ENCODE measurements at places on chromosomes 7 and 10.
A peak's percentile ranks its signal among the peaks of the same experiment; 100 is the strongest.

- no peak for DNase-seq
Observed at GRCh38 chr7:17029150-17029549, 147.4 kb upstream of the AGR3 start.

GRCh38 chr7:119684763-119685162 is 588.2 kb upstream of the KCND2 start:
- no peak for DNase-seq

- DNase-seq = no peak
Observed at GRCh38 chr7:16989811-16990413, 108.1 kb upstream of the AGR3 start.

DNA sequence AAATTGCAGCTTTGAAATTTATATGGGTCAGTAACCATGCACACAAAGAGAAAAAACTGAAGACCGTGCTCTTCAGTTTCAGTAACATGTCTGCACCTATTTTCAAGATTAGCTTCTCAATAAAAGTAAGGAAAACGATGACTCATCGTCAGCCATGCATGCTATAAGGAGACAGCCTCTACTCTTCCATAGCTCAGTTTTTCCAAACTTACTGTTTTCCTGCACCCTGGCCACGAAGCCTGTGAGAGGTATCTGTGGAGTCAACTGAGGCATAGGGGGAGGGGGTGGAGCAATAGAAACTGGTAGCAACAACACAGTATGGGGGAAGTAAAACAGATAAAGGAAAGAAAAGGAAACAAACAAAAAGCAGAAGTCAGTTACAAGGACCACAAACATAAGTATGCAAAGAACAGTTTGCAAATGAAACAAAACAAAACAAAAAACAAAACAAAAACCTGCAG is 58.0 kb downstream of the PDSS1 start:
- no peak for DNase-seq

GRCh38 chr10:99304862-99305229 is 24.3 kb upstream of the CNNM1 start:
- no peak for DNase-seq

DNA sequence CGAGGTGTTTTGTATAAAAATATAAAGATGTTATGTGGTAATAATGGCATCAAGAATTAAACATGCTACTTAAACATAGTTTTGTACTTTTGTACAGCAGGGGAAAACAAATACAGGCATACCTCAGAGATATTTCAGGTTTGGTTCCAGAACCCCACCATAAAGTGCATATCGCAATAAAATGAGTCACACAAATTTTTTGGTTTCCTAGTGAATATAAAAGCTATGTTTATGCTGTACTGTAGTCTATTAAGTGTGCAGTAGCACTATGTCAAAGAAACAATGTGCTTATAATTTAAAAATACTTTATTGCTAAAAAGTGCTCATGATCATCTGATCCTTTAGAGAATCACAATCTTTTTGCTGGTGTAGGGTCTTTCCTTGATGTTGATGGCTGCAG is 17.8 kb downstream of the LRRTM3 start:
- DNase-seq = no peak

GRCh38 chr10:58477122-58477521 is 35.5 kb upstream of the BICC1 start:
- no peak for DNase-seq

GRCh38 chr10:132961787-132962622 is 19.6 kb upstream of the CFAP46 start:
- DNase-seq = peak; percentile 24

DNA sequence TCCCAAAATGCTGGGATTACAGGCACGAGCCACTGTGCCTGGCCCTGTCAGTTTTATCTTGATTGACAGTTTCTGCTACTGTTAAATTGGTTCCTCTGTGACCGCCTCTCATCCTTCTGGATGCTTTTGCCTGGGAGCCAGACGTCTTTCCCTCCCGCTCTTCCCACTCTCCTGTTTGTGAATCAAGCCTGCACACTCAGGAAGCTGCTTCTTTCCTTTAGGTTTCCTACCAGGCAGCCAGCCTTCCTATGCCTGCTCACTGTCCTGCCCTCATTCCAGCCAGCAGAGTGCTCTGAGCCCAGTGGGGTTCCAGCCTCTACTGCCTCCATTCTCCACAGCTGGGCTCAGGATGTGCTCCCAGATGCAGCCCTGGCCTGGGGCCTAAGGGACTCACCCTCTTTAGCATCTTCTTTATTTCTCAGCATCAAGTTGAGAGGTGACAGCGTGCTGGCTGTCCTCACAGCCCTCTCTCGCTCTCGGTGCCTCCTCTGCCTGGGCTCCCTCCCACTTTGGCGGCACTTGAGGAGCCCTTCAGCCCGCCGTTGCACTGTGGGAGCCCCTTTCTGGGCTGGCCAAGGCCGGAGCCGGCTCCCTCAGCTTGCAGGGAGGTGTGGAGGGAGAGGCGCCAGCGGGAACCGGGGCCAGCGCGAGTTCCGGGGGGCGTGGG is 5.1 kb downstream of the SH2D4B start:
- DNase-seq = no peak

DNA sequence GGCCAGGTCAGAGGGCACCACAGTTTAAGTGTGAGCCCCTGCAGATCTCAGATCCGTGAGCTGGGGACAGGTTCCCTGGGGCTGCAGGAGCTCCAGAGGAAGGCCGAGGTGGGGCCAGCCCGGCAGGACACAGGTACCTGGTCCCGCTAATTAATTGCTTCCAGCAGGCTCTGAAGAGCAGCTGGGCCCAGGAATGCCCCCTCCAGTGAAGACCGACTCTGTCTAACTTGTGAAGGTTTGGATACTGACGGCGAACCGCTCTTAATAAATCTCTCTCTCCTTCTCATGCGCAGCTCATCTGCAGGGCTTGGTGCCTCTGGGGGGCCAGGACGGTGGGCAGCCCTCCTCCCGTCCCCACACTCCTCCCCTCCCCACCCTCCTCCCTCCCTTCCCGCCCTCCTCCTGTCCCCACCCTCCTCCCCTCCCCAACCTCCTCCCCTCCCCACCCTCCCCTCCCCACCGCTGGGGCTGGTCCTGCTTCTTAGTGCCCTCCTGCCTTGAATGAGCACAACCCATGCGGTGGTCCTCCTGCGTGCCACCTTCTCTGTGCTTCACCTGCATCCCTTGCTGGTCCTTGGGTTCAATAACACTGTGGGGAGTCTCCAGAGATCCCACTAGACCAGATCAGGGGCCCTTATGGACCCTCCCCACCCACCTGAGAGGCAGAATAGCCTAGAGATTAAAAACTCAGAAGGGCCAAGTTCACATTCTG is 38.3 kb downstream of the PDGFA start:
- no peak for DNase-seq

DNA sequence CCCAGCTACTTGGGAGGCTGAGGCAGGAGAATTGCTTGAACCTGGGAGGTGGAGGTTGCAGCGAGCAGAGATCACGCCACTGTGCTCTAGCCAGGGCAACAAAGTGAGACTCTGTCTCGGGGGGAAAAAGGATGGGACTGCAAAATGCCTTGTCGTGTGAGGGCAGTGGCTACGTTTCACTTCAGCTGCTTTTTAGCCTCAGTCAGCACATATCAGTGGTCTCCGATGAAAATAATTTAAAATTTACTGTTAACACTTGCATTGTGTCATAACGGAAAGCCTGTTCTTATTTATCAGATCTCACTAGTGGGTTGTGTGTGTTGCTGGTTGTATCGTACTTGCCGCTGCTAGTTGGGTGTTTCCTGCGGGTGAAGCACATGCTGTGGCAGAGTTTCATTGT is 61.9 kb downstream of the RBM33 start:
- DNase-seq = no peak

DNA sequence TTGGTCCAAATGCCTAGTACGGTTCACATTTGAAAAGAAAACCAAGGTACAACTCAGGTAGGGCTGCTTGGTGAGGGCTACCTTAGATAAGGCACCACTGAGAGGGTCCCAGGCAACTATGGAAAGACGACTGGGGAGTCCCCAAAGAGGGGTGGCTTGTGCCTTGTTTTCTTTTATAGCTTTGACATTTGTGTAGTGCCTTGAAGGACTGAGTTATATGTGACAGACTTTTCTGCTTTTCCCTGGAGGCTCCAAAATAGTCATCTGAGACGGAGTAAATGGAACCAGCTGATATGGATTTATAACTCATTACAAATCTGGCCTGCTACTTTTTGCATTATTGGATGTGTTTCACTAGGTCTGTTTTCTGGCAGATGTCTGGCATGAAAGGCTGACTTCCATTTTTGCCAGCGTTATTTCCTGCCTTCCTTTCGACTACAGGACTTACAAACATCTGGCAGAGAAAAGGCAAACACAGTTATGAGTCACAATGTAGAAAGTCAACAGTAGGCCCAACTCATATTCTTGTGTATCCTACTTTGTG is 88.2 kb upstream of the IMMP2L start:
- peak; percentile 68 for DNase-seq

- no peak for DNase-seq
Observed at GRCh38 chr7:96349572-96349971, 27.7 kb upstream of the SLC25A13 start.

- no peak for DNase-seq
Observed at GRCh38 chr10:49068209-49068608, 47.1 kb downstream of the VSTM4 start.

- no peak for DNase-seq
Observed at GRCh38 chr7:112481121-112481736, 438 bp downstream of the LSMEM1 start.

DNA sequence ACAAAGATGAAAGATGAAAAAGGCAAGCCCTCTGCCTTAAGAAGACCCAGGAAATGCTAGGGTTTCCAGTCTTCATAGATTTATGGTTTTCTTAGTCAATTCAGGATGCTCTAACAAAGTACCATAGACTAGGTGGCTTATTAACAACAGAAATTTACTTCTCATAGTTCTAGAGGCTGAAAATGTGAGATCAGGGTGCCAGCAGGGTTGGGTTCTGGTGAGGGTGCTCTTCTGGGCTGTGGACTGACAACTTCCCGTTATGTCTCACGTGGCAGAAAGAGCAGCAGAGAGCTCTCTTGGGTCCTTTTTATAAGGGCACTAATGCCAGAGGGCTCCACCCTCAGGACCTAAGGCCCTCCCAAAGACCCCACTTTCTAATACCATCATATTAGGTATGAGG is 23.7 kb downstream of the ELMO1 start:
- DNase-seq = no peak

GRCh38 chr7:36209814-36210183 is 56.7 kb downstream of the EEPD1 start:
- no peak for DNase-seq

- no peak for DNase-seq
Observed at GRCh38 chr10:132590752-132591121, 53.1 kb downstream of the INPP5A start.

GRCh38 chr7:66877577-66878300 is 43.3 kb upstream of the TMEM248 start:
- DNase-seq = no peak

GRCh38 chr7:101457001-101457750 is 94.5 kb downstream of the COL26A1 start:
- DNase-seq = no peak

DNA sequence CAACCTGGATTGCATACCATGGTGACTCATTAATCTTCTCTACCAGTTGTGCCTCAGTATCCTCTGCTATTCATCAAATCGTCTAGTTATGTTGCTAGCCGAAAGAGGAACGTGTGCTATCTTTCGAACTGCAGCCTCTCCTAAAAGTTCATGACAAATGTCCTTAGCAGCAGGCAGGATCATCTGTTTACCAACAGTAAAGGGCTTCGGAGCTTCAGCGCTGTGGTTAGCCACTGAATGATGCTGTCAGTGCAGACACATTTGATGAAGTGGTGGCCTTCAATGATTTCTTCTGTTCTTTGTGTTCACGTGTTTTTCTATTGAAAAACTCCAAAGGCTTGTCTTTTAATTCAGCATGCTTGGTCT is 68.8 kb downstream of the CSTF2T start:
- no peak for DNase-seq

- DNase-seq = no peak
Observed at GRCh38 chr7:54299426-54299825, 242.7 kb upstream of the VSTM2A start.

Data from NCI-H2171 (cell line).